ENCODE measurements at places on chromosomes 2 and 18.

GRCh38 chr2:230225486-230225885 lies at the start of gene SP140:
Gene SP140, plus strand, starts transcription at chr2:230225736. Its CDS starts 109 bp downstream, at chr2:230225845.
- DNase-seq: no peak

DNA sequence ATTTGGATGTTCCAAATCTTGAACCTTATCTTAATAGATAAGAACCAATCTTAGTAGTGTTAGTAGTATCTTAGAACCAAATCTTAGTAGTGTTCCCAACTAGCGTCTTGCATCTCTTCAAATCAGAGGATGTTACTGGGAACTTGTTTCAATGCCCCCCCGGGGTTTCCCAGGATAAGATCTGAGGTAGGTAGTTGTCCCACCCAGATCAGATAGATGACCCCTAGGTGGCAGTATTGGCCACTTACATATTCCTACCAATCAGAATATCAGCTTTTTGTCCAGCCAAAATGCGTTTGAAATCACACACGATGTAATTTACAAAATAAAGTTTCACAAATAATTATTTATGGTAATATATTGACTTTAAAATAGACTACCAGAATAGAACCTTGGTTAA lies 314.8 kb downstream of the MBD2 start:
- DNase-seq: peak; percentile 34

DNA sequence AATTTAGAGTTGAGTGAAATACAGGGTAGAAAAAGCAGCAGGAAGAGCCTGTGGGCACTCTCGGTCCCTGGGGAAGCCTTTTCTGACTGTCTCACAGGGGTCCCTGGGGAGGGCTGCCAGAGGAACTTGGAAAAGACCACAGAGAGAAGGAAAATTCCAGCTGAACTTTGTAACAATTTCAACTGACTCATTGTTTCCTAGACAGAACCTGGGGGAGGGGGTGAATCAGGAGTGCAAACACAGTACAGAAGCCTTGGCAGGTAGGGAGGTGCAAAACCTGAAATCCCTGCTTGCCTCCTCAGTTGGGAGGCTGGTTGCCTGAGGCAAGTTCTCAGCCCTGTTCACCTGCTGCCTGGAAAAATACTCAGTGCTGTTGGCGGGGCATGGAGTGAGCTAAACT lies 106.8 kb downstream of the GRB14 start:
- DNase-seq: peak; percentile 28

DNA sequence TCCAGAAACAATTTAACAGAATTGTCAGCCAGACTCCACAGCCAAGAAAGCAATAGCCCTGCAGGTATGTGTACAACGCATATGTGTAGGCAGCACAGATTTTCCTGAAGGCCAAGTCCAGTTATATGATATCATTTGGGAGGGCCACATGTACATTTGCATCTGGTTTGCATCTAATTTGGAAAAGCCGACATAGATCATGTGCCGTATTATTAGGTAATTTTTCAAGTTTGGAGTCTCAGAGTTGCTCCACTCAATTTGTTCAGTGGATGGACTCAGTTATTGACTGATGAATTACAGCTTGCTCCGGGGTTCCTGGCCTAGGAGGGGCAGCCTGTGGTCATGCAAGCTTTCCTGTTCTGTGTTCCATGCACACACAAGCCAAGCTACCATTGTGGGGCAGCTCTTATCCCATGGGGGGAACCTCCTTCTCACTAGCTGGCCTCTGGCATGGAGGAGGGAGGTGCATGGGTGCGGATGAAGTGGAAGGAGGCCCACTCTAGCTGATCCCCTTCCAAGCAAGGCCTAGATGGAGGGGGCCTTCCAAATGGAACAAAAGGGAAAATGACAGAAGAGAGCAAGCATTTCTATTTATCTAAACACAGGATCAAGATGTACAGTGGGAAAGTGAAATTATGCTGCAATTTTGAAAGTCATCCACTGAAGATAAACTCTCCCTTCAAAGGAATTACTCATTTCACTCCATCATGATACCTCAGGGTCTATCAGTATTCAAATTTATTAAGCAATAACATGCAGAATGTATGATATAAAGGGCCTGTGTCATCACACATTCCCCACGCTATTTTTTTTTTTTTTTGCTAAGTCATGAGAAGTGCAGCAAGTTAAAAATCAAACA lies 202.6 kb upstream of the SMAD2 start:
- DNase-seq: no peak

DNA sequence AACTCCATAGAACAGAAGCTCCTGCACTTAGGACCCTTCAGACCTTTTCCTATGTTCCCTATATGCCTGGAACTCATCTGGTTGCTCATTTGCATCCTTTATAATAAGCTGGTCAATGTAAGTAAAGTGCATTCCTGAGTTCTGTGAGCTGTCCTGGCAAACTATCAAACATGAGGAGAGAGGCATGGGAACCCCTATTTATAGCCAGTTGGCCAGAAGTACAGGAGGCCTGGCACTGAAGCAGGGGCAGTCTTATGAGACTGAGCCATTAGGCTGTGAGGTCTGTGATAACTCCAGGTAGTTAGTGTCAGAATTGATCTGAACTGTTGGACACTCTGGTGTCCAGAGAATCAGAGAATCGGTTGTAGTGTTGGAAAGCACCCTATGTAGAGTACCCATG lies 88.4 kb downstream of the EHD3 start:
- DNase-seq: no peak

DNA sequence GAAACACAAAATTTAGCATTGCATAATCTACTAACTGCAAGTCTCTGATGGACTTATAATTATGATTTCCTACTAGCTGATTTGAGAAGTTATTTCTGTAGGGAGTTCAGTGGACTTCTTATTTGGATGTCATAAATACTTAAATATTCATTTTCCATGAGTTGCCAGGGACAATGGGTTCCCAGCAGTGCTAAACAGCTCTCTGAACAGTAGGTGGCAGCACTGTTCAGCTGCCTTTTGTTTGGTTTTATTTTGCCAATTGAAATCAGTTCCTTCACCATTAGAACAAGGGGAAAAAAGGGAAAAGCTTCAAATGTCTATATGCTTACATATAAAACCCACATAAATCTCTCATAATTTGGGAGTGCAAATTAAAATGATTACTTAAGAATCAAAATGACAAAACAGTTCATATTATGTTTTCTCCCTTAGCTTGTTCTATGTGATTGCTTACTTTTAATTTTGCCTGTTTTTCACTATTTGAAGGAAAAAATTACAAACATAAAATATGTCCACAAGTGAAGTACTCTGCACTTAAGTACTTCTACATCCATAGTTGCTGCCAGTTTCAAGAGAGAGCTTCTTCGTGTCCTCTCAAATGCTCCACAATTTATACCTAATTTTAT lies 898.9 kb downstream of the CPS1 start:
- peak; percentile 70 for DNase-seq
